RWPE2 (cell line): ENCODE measurements at places on chromosomes 12 and 14.

DNA sequence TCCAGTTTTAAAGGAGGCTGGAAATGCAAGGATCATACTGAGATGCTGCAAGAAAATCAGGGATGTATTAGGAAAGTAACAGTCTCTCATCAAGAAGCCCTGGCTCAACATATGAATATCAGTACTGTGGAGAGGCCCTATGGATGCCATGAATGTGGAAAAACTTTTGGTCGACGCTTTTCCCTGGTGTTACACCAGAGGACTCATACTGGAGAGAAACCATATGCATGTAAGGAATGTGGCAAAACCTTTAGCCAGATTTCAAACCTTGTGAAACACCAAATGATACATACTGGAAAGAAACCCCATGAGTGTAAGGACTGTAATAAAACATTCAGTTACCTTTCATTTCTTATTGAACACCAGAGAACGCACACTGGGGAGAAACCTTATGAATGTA lies 24.5 kb downstream of the ZNF891 start:
- no peak for DNase-seq

GRCh38 chr12:109432842-109433304 lies 44.2 kb downstream of the KCTD10 start:
- peak; percentile 78 for DNase-seq

DNA sequence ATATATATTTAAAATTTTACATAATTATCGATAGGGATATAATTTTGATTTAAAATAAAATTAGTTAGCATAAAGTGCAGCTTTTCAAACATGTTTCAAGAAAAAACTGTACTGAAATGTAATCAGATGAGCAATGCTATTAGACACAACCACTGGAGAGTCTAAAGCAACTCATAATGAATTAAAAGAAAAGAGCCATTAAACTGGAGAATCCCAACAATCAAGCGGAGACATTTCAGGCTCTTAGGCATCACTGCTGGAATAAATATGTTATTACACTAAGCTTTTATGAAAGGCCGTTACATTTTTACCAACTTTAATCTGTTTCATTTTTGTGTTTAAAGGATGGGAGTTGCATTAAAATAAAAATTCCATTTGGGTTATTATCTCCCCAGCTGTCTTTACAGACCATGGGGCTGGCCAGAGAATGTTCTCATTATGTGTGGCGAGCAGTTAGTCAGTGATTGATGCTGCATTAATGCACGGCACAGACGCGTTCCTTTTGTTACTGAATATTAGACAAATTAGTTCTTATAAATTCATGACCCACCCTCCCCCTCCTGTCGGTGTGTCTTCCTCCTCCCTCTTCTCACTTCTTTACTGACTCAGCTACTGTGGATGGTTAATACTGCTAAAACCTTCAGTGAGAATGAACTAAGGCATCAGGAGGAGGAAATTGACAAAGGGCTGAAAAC lies 156.8 kb downstream of the PDZRN4 start:
- DNase-seq: no peak

GRCh38 chr12:52907092-52907810 lies 2.4 kb upstream of the KRT8 start:
- peak; percentile 89 for DNase-seq

- DNase-seq: no peak
Observed at GRCh38 chr14:37027188-37027824, 145.1 kb downstream of the SLC25A21 start.

DNA sequence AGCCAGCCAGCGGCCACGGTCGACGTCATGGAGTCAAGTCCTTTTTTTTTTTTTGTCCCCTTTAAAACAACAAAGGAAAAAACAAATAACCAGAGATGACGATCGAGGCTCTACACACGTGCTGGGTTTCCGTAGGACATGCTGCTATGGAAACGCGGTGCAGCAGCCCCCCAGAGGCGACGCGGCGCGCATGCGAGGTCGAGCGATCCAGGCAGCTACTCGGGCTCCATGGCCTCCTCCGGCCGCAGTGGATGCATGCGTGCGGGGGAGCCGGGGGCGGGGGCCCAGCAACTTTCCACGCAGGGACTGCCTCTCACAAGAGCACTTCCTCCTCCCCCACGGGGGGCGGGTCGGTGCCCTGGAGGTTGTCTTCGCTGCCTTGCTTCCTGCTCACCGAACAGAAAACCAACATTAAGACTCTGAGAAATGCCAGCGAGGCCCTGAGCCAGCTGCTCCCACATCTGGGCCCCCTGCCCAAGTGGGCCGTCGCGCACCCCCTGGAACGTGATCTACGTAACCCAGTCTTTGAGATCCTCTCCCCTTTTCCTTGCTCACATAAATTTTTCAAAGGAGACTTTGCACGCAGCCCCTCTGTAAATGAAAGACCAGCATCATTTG lies 30.7 kb downstream of the P2RX4 start:
- no peak for DNase-seq

- DNase-seq: no peak
Observed at GRCh38 chr14:95460647-95461478, 55.6 kb downstream of the SYNE3 start.

DNA sequence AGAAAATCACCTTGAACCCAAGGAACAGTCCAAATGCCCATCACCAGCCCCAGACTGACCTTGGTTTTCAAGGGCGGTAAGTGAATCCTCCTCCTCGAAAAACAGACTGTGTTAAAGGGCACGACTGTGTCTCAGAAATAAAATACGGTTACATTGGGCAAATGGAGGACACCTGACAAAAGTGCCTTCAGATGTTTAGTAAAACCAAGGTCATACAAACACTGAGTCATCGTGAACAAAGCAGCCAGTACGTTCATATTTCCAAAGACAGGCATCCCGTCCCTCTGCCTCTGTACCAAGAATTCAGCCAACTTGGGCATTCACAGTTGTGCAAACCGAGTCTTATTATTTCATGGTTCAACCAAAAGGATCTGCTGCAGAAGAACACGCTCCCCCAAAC lies 25.9 kb downstream of the FOXN3 start:
- DNase-seq: no peak

DNA sequence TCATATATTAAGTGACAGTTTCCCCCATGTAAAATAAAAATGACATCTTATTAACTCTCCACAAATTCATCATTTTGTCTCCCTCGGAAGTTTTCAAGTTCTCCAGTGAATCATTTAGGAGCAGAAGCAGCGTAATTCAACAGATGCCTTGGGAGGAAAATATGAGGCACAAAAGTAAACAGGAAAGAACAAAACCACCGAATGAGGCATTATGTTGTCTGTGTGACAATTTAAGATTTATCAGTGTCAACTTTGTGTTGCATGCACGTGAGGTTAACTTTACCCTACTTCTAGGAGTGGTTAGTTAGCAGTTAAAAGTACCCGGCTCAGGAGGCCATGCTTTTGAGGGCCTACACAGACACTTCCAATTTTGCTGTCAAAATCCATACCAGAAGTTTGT lies 258.6 kb downstream of the IPO8 start:
- no peak for DNase-seq

DNA sequence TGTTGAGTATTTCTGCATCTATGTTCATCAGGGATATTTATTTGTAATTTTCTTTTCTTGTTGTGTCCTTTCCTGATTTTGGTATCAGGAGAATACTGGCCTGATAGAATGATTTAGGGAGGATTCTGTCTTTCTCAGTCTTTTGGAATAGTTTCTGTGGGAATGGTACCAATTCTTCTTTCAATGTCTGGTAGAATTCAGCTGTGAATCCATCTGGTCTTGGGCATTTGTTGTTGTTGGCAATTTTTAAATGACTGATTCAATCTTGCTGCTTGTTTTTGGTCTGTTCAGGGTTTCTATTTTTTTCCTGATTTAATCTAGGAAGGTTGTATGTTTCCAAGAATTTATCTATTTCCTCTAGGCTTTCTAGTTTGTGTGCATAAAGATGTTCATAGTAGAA lies 170.9 kb upstream of the PDE3A start:
- no peak for DNase-seq

DNA sequence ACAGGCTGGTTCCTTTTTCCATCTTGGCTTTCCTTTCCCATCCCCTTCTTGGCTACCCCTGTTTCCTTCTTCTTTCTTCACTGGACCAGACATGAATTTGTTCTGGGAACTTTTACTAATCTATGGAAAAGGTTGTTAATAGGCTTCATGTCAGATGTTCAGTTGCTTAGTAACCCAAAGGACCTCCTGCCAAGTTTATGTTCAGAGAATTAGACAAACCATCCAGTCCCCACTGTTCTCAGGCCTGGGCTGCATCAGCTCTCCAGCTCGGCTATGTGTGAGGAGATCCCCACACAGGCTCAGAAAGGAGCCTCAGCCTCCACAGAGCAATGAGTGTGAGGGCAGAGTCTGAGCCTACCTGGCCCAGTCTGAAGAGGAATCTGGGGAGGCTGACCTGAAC lies 78.0 kb downstream of the AKAP6 start:
- DNase-seq: no peak

DNA sequence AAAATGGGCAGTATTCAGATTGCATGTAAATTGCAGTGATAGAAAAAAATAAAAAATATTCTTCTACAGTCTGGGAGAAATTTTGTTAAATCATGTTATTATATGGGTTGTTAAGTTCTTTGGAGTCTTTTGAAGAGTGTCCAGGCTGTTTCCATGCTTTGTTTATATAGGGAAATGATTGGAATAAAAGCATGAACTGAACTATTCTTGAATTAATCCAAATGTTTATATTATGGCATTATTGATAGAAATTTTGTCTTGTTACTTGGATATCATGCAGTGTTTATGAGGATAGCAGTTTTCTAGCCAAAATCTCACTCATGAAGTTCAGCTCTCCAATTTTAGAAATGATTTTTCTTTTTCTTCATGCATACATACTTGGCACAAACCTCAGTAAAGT lies 108.2 kb upstream of the NAV3 start:
- DNase-seq: no peak

- DNase-seq: peak; percentile 51
Observed at GRCh38 chr12:121827351-121828099, 23.7 kb downstream of the SETD1B start.

GRCh38 chr12:129807136-129807535 lies 96.7 kb downstream of the TMEM132D start:
- DNase-seq: no peak

DNA sequence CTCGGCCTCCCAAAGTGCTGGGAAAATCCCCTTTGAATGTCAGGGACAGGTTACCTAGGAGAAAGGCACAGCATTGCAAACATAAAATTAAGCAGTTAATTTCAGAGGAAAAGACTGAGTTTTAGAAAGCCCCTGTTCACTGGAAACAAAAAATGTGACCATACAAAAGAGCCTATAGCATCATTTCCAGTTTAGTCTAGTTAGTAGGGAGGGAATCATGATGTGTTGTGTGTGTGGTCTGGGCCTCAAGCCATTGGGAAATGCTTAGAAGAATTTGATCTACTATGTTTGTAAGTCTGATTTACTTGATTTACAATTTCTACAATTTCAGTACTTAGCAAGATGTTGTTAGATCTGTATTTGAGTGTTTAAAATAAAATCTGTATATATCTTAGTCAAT lies 47.1 kb upstream of the RERG start:
- DNase-seq: no peak

DNA sequence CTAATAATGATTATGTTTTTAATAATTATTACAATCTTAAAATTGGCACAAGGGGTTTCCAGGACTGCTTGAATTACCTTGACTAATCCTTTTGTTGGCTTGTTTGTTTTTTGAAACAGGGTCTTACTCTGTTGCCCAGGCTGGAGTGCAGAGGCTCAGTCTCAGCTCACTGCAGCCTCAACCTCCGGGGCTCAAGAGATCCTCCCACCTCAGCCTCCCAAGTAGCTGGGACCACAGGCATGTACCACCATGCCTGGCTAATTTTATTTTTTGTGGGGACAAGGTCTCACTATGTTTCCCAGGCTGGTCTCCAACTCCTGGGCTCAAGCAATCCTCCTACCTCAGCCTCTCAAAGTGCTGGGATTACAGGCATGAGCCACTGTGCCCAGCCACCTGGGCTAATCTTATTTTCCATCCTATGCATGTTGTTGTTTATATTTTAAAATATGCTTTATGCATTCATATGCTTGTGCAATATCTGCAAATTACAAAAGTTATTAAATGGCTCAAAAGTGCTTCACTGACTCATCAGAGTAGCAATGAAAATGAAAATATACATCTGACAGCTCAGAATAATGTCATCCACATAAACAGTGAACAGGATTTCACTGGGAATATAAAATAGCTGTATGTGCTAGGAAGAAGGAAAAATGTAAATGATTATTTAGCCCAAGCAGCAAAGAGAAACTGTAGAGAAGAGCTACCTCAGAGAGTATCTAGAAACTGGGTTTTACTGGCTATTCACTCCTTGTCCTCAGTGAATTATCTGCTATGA lies 24.8 kb upstream of the PLEKHG6 start:
- no peak for DNase-seq

- no peak for DNase-seq
Observed at GRCh38 chr14:67710209-67710608, 8.5 kb downstream of the RDH12 start.

GRCh38 chr12:120495186-120495730 lies 655 bp upstream of the DYNLL1 start:
- no peak for DNase-seq

DNA sequence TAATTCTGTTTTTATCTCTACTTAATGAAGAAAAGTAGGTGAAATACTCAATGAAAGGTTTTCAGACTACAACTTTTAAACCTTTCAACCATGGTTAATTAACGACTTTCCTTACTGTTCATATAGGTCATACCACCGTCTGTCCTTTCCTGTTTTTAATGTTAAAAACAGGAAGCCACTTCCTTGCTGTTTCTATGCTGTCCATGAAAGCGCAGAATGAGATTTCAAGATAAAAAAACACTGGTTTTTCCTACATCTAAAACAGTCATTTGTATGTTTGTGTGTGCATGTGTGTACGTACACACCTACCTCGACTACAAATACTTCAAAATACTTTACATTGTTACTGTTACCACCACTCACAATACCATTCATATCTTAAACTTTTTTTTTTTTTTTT lies 27.3 kb downstream of the SPTLC2 start:
- DNase-seq: no peak

GRCh38 chr14:33686218-33686617 lies 264.7 kb downstream of the EGLN3 start:
- DNase-seq: peak; percentile 81

DNA sequence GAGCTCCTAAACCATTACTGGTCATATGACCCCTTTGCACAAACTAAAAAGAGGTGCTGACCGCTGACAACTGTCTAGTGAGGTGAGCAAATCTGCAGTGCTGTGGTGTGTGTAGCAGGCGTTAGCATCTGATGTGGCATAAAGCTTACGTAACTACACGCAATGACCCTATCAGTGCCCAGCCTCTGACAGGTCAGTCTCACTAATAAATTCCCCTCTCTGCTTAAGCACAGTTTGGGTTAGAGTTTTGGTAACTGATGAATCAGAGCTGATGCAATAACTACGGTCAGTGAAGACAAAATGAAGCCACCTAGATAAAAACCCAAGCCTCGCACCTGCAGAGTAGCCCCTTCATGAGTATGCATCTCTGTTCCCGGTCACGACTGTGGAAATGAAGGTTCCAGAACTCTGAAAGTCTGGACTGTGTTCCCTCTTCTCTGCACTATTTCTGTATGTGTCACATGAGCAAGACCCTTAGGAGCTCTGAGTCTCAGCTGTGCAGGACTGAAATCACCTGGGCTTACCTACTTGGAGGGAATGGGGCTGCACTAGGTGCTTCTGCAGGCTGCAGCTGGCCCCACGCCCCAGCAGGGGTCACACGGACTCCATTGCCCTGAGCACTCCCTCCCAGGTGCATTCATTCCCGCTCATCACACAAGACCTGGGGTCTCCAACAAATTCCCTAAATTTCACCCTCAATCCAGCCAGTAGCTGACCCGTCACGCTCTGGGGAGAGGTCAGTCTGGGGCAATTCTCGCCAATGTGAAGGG lies 54.4 kb downstream of the RIMBP2 start:
- DNase-seq: no peak
